ENCODE measurements at places on chromosomes 6 and 20.

- no peak for DNase-seq
Observed at GRCh38 chr6:113630738-113631535, 226.2 kb upstream of the MARCKS start.

DNA sequence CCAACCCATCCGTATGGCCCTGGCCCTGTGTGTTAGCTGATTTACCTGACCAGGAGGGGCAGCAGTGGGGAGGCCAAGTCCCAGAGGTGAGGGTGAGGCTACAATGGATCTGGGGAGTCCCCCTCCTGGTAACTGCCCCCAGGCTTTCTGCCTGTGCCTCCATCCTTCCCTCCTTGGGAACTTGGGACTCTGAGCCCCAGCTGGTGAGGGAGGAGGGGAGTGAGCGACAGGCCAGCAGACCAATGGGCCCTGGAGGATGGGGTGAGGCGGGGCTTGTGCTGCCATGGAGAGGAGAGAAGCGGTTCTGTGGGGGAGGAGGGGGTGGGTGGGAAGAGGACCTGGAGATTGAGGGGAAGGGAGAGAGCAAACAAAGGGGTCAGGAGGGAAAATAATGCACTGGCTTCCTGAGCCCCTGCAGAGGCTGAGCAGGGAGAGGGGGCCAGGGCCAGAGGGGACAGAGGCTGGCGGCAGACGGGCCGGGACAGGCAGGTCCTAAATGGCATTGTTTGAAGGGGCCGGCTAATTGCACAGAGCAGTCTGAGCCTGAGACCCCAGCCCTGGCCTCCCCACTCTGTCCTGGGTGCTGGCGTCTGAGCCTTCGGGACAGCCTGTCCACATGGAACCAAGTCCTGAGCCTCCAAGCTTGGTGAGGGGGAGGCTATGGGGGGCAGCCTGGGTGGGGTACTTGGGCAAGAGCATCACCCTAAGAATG lies 17.5 kb downstream of the DNMT3B start:
- DNase-seq, result no peak

DNA sequence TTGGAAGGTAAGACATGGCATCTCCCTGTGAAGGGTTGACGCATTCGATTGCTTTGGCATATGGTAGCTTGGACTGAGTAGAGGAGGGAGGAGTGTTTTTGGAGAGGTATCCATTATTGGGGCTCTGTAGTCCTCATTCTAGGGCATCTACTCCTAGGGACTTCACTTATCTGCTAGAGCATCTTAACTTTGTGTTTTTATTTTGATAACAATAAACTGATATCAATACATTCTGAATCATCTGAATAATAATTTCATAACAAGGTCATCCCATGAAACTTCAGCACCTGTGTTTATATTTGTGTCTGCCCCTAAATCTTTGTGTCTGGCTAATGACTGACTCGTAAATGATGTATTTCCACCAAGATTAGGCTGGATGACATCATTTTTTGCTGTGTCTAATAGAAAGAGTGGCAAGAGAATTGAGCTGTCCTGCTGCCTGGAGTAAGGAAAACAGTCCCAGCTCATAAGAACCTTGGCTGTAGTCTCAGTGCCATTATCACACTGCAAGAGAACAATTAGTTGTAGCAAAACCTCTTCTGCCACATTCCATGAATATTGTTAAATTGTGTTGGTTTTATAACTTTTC lies 288.5 kb downstream of the PRL start:
- no peak for DNase-seq

DNA sequence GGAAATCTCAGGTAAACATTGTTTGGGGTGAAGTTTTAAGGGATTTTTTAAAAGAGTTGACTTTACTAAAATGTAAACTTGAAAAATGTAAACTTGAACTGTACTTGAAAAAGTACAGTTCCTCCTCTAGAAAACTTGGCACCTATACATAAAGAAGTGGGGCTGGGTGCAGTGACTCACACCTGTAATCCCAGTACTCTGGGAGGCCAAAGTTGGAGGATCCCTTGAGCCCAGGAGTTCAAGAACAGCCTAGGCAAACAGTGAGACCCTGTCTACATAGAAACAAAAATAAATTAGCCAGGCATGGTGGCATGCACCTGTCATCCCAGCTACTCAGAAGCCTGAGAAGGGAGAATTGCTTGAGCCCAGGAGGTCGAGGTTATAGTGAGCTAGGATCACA lies 7.2 kb downstream of the BTBD9 start:
- DNase-seq, result no peak

DNA sequence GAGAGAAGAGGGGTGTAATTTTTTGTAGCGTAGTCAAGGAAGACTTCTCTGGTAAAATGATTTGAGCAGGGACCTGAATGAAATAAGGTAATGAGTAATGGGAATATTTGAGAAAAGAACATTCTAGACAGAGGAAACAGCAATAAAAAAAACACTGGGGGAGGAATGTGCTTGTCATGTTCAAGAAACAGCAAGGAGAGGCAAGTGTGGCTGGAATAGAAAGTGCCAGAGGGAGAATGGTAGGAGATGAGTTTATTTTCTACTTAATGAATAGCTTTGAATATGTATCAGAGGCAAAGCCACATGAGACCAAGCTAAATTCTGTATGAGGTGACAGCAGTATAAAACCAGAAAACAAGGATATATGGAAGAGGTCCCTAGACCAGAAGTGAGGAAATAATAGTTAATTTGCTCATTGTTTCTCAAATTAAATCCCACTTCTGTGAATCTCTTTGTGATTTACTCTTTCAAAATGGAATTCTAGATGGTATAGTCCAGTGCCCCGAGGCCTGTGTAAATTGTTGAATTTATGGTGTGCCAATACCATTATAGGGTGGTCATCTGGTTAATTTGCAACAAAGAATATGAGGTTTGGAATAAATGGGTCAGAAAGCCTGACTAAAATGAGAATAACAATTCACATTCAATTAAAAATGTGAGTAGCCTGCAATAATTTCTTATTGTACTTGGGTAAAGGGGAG lies 170.2 kb downstream of the CDKAL1 start:
- DNase-seq, result no peak

DNA sequence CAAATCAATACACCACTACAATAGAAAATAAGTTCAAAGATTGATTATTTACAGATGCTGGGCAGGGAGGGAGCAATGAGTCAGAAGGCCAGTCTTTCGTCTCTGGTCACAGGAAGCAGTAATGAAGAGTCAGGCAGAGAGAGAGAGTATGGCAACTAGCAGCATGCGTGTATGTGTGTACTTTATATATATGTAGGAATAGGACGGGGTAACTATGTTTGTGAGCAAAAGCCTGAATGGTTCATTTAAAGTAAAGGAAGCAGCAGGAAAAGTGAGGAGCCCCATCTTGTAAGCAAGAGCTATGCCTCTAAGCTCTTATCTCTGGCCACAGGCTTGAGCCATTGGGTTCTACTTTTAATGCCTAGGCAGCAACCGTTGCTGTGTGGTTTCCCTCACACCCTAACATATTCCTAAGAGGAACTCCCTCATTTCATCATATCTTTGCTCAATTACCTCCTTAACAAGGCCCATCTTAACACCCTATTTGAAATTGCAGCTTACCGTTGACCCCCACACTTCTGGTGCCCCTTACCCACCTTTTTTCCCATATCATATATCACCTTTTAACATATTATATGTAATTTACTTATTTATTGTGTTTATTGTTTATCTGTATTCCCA lies 66.6 kb downstream of the AFG1L start:
- DNase-seq, result no peak

- DNase-seq, result no peak
Observed at GRCh38 chr6:3650076-3650958, 101.2 kb downstream of the PXDC1 start.

DNA sequence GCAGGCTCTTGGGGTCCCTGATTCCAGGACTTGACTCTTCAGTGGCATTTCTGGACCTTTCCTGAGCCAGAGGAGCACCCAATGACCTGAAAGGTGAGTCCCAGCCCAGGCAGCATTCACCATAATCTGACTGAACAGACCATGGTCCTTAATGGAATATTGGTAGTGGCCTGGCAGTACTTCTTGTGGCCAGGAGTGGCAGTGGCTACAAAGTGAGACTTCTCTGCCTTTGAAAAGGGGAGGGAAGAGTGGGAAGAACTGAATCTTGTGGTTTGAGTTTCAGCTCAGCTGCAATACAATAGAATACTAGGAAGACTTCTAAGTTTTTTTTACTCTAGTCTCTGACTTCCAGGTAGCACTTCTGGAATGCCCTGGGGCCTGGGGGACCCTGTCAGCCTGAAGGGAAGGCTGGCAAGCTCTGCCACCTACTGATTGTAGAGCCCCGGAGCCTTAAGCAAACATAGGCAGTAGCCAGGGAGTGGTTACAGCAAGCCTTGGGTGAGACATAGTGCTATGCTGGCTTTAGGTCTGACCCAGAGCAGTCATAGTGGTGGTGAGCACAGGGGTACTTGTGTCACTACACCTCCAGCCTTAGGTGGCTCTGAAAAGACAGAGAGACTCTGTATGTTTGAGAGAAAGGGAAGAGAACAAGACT lies 674.2 kb upstream of the MANEA start:
- no peak for DNase-seq

- DNase-seq, result no peak
Observed at GRCh38 chr20:4962241-4962855, 39.0 kb downstream of the SLC23A2 start.

DNA sequence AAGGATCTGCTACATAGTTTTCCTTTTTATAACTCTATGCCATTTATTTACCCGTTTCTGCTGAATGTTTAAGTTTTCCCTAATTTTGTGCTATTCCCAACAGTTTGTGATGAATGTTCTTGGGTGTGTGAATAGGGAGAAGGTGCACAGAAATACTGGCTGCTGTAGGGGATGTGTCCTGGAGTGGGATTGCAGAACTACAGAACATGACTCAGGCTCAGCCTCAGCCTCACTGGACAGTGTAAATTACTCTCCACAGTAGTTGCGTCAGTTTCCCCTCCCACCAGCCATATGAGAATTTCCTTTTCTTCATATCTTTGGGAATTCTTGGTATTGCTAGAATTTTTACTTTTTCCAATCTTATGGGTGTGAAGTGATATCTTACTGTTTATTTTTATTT lies 57.0 kb downstream of the SLX4IP start:
- no peak for DNase-seq
